ENCODE measurements at places on chromosomes 6 and 20.

DNA sequence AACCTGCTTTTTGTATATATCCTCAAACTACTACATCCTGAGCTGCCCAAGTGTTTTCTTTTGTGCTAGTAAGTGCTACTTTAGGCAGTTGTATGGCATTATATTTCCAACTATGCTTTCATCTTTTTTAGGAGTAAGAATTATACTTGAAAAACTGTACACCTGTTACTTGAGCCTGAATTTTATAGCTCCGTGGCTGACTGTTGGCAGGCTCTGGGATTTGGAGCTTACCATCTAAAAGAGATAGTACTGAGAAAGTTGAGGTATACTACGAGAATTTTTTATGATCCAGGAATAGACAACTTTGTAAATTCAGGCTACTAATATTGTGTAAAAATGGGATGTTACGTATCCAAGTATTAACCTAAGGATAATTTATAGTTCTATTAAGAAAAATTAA, 32.4 kb downstream of the RNF217 start:
- no peak for DNase-seq

GRCh38 chr6:19668710-19669109, 168.5 kb upstream of the ID4 start:
- no peak for DNase-seq

DNA sequence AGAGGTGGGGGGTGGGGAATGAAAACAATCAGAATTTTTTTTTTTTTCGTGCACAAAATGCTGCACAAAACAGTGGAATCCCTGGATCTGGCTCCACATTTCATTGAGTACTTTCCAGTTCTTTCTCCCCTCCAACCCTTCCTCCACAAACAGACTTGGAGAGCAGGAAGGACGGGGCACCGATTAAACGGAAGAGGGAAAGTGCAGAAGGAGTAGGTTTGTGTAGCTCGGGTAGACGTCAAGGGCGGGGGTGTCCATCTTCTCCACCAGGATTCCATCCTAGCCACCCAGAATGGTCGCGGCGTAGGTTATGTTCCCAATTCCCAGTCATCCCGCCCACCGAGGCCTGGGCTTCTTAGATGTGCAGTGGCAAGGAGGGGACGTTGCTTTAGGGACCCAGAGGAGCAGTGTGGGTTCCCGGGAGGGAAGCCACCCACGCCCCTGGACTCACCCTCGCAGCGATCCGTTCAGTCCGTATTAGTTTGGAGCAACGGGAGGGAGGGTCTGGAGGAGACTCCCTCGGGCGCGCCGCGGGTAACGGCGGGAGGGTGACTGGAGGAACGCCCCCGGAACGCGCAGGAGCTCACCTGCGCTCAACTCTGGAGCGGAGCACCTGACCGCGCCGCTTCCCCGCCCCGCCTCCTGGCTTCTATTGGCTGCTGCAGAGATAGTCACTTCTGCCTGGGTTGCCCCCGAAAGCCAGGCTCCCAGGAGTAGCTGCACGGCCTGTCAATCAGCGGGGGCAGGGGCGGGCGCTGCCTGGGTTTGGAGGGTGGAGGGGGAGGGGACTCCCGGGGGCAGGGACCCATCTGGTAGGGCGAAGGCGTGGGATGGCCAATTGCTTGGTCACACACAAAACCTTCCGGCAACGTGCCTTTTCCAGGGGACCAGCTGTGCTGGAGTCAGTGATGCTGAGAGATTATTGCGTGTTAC, at the start of gene ENPP5:
ENPP5 (minus strand) TSS at position 624 of the 933 bp plus-strand sequence. CDS start 2,718 bp downstream, outside the sequence.
- no peak for DNase-seq

- DNase-seq, result no peak
These were observed 48.7 kb downstream of the NUDT3 start for GRCh38 chr6:34343806-34344205.

DNA sequence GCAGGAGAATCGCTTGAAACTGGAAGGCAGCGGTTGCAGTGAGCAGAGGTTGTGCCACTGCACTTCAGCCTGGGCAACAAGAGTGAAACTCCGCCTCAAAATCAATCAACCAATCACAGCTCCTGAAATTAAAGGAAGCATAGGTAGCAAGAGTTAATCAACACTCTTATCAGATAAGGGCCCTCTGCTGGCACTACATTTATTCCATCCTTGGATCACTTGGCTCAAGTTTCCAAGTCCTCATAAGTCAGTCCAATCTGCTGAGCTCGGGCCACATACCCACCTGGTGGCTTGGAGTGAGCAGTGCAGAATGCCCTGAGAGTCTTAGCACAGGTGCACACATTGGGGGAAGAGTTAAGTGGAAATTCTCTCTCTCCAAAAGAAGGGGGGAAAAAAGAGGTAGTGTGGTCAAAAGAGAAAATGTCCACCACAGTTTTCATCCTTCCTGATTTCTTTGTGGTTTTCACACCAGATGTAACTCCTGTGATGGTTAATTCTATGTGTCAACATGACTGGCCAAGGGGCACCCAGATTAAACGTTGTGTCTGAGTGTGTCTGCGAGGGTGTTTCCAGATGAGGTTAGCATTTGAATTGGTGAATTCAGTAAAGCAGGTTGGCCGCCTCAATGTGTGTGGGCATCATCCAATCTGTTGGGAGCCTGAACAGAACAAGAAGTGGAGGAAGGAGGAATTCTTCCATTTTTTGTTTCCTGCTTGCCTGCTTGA, 14.2 kb upstream of the FAM8A1 start:
- no peak for DNase-seq

DNA sequence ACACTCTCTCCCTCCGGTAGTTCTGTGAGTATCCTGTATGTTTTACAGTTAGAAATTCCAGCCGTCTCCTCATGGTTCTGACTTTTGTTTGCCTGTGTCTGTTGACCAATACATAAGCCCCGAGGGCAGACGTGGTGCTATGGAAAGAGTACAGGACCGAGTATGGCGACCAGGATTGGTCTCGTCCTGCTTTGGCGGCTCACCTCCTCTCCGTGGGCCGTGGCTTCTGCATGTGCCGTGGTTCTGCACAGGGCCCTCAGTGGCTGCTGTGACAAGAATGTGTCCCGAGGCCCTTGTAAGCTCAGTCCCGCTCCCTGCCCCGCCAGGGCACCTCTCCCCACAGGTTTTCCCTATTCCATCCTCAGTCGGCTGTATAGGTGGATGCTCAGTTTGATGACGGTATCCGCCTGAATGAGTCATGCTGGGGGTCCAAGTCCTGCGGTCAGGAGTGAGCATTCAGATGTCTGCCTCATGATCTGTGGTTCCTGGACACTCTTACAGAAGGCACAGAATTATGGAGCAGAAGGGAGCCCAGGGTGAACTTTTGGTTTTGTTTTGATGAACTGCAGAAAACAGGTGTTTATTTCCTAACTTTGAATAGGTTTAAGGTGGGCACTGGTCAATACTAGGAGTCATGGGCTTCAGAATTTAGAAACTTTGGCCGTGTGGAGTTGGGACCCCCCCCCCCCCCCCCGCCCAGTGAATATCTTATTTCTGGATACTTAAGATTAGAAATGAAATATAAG, 1.2 kb downstream of the ARFGAP1 start:
- DNase-seq, result no peak

GRCh38 chr6:27871924-27872638, 40.1 kb downstream of the OR2B2 start:
- DNase-seq, result no peak

- DNase-seq, result no peak
These were observed 43.7 kb downstream of the PYGB start for GRCh38 chr20:25291432-25292133.

DNA sequence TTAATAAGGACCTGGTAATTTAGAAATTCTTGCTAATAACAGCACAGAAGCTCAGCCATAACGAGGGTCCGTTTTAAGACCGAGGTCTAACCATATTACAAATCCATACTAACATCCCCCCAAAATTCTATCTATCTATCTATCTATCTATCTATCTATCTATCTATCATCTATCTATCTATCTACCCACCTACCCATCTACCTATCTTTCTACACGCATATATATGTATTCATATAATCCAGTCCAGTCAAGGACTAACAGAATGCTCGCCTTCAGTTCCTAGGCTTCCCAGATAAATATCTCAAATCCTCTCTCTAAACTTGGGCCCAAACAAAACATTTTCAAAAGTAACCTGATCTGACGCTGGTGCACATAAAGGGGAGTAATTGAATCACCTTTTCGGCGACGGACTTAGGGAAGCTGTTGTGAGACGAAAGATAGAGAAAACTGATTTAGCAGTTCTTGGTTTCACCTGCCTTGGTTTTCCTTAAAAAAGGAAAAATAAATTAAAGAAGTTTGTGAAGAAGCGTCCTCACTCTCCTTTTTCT, 14.5 kb downstream of the HMGN4 start:
- DNase-seq, result no peak

DNA sequence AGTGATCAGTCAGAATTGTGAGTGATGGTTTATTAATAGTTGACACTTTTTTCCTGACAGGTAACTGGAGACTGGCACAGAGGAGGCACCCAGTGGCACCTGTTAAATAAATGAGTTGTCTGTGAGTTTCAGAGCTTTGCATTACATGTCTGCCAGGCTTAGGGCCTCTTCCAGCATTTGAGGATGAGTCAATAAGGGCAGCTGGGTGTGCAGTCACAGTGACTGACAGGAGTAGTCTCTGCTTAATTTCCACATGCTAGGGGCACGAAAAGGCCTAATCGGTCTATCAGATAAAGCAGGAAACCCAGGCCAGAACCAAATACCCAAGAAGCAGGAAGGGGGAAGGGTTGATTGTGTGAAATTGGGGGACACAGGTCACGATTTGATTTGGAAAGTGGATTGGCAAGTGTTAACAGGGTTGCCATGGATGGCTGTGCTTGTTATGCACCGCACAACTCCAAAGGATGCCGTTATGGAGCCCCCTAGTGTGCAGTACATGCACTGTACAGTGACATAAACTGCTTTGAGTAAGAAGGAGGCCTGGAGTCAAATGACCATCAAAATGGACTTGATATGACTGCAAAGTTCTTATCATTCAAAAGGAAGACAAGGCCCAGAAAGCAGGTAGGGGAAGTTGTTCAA, 111.9 kb upstream of the GGTLC1 start:
- no peak for DNase-seq

GRCh38 chr6:93398723-93399122, 20.6 kb downstream of the EPHA7 start:
- no peak for DNase-seq

- DNase-seq, result no peak
These were observed 65.2 kb downstream of the STX11 start for GRCh38 chr6:144215402-144215931.

DNA sequence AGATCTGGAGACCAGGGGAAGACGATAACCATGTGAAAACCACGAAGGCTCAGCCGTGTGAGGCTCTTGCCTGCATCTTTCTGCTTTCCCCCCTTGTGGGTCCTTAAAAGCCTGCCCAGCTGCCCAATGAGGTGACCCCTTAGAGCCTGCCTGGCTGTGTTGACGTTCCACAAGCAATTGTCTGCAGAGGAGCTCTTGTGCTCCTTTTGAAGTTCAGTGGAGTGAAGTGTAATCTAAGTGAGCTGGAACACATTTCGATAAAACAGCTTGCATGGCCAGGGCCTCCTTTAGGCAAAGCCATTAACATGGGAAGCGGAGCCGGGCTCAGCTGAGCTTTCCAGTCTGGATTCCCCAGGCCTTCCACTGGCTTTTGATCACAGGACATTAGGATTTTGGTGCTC, 27.3 kb upstream of the TCP11 start:
- no peak for DNase-seq

- no peak for DNase-seq
These were observed 13.2 kb upstream of the PXDC1 start for GRCh38 chr6:3764516-3765335.

DNA sequence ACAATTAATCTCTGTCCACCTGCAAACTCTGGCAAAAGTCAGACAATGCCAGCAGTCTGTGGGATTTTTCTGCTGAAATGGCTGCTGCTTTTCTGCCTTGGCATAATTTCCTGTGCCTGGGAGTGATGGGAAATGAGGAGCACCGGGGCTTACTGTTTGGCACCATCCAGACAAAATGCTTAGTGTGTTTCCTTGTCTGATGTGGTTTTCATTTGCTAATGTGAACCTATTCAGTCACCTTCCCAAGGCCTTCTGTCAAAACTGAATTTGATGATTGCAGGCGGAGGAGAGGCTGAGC, 56.4 kb downstream of the CDH4 start:
- no peak for DNase-seq

GRCh38 chr6:113668641-113669408, 188.3 kb upstream of the MARCKS start:
- DNase-seq, result no peak

- no peak for DNase-seq
These were observed 52.8 kb upstream of the SRSF6 start for GRCh38 chr20:43404878-43405277.

DNA sequence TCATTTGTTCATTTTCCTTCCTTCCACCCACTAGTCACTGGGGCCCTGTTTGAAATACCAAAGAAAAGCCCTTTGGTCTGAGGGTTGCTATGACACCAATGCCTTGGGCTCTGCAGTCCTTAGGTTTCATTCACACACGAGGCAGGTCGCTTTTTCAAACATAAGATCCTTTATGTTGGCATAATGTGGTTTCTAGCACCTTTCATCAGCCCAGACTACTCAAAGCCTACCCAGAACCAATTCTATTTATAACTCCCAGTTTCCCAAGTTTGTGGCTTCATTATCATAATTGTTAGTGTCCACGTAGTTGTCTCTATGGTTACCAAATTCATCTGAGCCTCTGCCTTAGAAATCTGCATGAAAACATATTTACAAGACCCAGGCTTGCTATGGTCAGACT, 6.6 kb upstream of the TP53RK start:
- no peak for DNase-seq

- DNase-seq, result no peak
These were observed 580.3 kb upstream of the ADGRB3 start for GRCh38 chr6:68054756-68055155.

DNA sequence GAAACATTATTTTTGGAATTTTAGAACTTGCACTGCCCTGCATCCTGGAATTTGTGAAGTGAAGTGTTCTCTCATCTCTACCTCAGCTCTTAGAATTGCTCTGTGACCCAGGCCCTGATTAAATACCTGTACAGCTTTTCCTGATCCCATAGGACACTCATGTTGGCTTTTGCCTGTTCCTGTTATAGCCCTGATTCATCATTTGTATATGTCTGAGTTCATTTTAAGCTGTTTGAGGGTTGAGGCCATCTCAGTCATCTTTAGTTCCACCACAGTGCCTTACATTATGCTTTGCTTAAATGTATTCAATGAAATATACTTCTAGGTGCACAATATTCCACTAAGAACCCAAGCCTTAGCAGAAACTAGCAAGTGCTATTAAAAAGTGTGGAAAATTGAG, 26.4 kb downstream of the ZFAND3 start:
- no peak for DNase-seq

DNA sequence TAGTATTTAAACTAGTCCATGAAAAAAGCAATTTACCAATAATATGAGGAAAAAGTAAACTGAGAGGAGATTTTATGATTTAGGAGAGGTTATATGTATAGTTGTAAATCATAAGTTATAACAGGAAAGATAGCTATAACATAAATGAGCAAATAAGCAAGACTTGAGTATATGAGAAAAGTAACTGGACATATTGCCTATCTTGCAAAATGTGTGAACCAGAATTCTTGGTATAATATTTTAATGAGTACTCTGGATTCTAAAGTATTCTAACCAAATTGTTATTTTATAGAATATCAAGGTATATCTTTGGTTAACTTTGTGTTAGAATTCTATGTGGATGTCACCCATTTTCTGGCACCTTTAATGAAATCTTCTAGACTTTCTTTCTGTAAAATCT, 124.6 kb downstream of the PHF3 start:
- DNase-seq, result no peak

All from T1000 (cell line).